Brain microvascular endothelial cell (primary cell): ENCODE measurements at places on chromosomes 2 and 18.

DNA sequence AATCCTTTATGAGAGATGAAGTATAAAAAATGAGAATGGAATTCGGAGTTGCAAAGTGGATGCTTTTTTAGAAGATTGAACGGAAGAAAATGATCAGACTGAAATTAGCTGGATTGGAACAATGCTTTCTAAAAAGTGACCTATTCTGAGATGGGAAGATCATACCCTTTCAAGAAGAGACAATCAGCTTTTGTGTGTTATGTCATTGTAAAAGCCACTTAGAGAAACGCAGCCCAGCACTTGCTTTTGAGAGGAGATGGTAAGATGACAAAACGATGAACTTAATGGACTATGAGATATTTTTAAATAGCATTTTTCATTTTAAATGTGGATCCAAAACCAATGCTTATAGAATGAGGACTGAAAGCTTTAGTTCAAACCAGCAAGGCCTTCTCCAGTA lies 871.4 kb upstream of the KLHL29 start:
- no peak for DNase-seq

- peak; percentile 29 for DNase-seq
Observed at GRCh38 chr18:9095297-9096006, 7.0 kb upstream of the NDUFV2 start.

- DNase-seq: no peak
Observed at GRCh38 chr2:234169674-234170073, 119.2 kb downstream of the SPP2 start.

DNA sequence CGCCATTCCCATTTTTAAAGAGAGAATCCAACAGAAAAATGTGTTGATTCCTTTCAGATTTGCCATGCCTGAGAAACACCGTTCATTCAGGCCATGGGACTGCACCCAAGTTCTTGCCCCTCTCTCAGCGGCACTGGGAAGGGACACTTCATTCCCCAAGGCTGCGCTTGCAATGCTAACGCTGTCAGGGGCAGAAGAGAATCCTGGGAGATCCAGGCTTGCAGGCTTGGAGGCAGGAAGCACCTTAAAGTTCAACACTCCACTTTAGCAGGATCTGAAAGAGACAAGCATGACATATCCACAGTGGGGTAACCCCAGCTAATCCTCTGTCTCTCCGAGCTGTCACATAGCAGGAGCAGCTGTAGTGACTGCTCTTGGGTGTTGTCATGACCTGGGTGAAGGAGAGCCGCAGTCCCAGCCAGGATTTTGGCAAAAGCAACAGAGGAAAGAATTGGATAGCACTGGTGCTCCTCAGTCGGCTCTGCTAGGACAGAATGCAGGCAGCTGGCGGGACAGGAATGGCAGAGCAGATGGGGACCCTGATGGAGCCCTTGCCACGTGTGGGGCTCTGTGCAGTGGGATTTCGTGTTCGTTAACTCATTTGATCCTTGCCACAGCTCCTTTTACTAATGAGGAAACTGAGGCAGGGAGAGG lies 22.0 kb upstream of the ODC1 start:
- no peak for DNase-seq

DNA sequence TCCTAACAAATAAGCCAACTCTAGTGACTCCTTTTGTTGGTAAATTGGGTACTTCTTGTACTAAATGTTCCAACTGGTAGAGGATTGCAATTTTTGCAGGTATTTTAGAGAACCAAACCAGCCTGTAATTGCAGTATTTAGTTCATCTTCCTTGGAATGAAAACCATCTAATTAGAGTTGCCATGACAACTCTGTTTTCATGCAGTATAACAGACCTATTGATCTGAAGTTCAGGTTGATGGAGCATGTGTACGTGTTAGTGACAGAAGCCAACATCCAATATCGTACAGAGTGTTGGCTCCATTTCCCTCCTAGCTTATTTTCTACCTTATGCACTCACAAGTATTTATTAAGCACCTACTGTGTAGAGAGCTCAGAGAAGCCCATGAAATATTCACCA lies 176.3 kb upstream of the FOSL2 start:
- DNase-seq: no peak
